Activated T-cell treated with anti-CD3 and anti-CD28 coated beads, Interleukin-2, amount 50 U/mL, for 4 hours (primary cell): ENCODE measurements at places on chromosomes 5 and 9.

DNA sequence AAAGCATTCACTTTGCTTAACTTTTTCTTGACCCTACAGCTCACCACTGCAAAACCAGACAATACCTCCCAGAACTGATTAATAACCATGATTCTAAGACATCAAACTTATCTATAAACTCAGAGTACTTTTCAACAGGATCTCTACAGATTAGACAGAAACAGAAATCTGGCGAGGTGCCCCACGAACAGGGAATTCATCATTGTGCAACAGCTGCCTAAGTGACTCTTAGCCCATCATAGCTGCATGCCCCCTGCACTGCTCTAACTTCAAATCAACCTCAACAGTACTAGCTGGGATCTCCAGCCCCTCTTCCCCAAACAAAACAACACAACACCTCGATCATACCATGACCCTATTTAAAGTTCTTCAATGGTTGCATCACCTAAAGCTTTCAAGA is 16.1 kb upstream of the COL23A1 start:
- no peak for DNase-seq

- DNase-seq = no peak
Measured at GRCh38 chr9:16013826-16014225, 461.0 kb downstream of the CCDC171 start.

DNA sequence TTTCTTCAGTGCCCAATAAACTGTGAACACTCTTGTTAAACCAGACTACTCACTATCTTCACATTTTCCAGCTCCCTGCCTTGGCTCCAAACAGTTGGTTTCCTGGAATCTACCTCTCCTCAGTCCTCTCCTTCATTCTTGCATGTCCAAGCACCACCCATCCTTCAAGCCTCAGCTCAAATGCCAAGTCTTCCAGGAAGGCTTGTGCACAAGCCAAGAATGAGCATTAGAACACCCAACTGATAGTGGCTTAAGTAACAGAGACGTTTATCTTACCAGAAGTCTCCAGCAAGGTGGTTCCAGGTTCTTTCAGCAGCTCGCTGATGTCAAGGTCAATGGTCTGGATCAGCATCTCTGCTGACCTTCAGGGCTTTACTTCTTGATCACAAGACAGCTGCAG is 60.1 kb downstream of the PTPDC1 start:
- DNase-seq = no peak

DNA sequence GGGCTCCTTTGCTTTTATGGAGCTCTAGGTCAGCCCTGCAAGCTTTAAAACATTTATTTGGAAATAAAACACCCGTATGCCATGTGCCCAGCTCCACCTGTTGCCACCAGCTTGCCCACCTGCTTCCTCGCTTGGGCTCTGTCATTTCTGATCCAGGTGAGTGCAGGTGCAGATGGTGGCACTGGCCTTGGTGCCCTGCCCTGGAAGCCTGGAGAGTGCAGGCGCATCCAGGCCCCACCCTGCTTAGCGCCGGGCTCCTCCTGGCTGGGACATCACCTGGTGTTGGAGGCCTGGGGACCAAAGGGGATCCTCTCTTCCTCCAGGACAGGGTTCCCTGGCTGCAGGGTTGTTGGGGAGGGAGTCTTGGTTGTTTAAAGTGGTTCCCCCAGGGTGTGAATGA is 35.8 kb downstream of the WNK2 start:
- no peak for DNase-seq

- DNase-seq = no peak
Measured at GRCh38 chr9:125161284-125161918, 18.1 kb upstream of the SCAI start.

DNA sequence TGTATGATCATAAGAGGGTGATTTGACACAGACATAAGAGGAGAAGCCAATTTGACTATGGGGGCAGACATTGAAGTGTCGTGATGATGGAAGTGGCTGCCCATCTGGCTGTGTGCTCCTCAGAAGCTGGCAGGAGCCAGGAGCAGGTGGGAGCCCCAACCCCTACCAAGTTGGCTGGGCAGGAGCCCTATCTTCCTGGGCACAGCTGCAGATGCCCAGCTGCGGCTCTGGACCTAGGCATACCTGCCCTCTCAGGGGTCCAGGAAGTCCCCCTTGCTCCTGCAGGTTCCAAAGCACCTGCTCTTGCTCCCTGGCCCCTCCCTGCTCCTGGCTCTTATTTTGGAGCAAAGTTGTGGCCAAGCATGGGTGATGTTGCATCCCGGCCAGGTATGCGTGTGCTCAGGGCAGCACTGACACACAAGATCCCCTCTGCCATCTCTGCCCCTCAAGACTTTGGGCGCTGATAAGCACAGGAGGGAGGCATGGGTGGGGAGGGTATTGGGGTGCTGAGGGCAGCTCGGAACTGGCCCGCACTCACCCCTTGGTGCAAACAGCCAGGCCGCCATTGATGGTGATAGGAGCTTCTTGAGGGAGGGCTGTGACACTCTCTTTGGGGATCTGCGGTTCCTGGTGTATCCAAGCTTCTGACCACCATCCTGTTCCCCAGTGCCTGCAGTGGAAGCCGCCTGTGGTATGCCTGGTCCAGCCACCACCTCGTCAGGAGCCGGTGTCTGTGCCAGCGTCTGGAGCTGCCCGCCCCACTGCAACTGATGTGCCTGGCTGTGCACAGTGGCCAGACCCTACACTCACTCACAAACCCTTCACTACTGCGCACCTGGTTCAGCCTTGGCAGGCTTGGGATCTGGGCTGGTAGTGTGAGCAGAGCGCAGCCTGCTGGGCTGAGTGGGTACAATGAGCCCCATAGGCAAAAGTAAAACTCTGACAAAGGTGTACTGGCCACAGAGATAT is 230.9 kb downstream of the CDH9 start:
- no peak for DNase-seq

GRCh38 chr5:79853028-79853427 is 138.0 kb downstream of the MTX3 start:
- DNase-seq = no peak

DNA sequence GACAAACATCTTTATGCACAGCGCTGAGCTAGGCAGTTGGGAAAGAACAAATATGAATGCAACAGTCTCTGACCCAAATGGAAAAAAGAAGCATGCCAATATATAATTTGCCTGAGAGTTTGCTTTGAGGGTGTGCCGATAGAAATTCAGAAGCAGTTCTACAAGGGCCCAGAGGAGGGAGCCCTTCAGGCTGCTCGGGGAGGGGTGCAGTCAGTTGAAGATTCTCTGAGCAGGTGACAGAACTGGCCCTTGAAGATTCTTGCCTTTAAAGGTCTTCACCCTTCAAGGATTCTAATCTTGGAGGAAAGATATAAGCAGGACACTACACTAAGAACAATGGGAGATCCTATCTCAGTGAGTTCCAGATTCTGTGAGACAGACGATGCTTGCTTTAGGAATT is 3.7 kb upstream of the PAPPA start:
- DNase-seq = no peak

DNA sequence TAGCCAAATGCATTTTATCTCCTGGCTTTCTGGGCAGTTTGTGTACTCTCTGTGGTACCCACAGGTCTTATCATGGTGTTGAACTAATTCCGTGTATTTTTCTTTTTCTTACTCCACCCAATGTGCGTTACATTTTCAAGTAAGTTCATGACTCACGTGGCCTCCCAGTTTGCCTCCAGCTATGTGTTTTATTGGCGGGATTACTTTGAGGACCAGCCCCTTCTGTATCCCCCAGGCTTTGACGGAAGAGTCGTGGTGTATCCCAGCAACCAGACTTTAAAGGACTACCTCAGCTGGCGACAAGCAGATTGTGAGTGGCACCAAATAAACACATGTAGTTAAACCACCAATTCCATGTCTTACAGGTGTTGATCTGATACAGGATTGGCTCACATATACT is 3.2 kb downstream of the THG1L start:
- no peak for DNase-seq

- DNase-seq = no peak
Measured at GRCh38 chr9:20684875-20685696, 1.0 kb downstream of the FOCAD start.

GRCh38 chr5:175746851-175747250 is 89.0 kb downstream of the HRH2 start:
- no peak for DNase-seq

- no peak for DNase-seq
Measured at GRCh38 chr5:173324115-173325001, 3.9 kb downstream of the STC2 start.

DNA sequence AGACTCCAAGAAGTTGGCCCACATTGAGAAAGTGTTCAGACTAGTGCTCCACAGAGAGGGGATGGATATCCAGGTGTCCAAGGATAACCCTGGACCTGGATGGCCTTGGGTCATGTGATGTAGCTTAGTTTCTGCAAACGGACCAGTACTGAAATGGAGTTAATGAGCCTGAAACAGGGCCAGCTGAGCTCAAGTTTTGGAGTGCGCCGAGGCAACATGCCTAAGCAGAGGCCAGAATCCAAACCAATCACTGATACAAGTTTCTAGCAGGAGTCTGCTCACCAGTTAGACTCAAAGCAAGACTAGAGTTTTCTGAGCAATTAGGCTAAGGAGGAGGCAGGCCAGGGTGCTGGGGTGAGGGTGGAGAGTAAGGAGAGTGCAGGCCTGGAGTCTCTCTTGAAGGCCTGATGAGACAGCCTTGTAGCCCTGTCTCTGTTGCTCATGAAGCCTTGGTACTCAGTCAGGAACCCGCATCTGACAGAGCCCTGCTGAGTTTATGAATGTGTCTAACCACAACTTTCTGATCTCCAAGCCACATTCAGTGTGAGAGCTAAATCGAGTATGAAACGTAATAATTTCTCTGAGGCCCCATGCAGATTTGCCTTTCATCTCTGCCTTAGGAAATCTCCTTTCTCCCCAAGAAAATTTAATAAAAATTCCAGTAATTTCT is 68.9 kb upstream of the EQTN start:
- no peak for DNase-seq

- no peak for DNase-seq
Measured at GRCh38 chr5:76710991-76711390, 4.9 kb upstream of the F2R start.

GRCh38 chr5:179798144-179798770 is 4.5 kb downstream of the LTC4S start:
- DNase-seq = no peak

- DNase-seq = no peak
Measured at GRCh38 chr5:134091626-134092121, 22.8 kb upstream of the TCF7 start.

- DNase-seq = no peak
Measured at GRCh38 chr5:156695774-156696173, 154.3 kb upstream of the PPP1R2B start.
